ENCODE measurements at places on chromosomes 1 and 21.

- no peak for DNase-seq
Observed at GRCh38 chr1:9628541-9629444, 22.7 kb upstream of the PIK3CD start.

GRCh38 chr1:36401602-36402503 lies 4.1 kb upstream of the LSM10 start:
- DNase-seq: no peak

DNA sequence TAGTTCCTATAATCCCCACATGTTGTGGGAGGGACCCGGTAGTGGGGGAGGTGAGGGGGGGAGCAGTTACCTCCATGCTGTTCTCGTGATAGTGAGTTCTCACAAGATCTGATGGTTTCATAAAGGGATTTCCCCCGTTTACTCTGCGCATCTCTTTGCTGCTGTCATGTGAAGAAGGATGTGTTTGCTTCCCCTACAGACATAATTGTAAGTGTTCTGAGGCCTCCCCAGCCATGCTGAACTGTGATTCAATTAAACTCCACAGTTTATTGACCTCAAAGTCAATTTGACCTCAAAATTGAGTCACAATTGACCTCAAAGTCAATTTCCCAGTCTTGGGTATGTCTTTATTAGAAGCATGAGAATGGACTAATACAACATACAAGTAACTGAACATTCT lies 19.7 kb downstream of the DPH5 start:
- no peak for DNase-seq

GRCh38 chr1:169528215-169529067 lies 42.7 kb upstream of the SLC19A2 start:
- no peak for DNase-seq

DNA sequence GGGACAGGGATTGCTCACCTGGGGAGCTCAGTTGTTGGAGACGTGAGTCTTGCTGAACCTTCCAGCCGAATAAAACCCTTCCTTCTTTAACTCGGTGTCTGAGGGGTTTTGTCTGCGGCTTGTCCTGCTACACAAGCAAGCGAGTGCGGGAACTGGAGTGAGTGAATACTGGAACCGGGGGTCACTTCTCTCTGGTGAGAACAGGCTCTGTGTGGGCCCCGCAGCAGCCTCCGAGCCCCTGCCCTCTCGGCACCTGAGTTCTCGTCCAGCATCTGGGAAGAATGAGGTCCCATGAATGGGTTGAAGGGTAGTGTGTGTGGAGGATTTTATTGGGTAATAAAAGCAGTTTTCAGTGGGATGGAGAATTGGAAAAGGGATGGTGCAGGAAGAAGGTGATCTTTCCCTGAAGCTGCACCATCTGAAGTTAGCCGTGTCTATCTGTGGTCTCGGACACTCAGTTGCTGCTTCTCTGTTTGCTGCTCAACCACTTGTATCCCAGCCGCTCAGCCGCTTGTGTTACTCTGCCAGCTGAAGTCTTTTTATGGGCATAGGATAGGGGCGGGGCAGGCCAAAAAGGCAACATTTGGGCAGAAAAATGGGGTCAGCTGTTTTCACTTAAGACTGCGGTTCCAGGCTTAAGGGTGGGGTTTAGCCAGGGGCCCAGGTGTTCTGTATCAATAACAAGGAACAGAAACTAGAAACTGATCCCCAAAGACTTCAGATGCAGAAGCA lies 450.6 kb upstream of the CAMK1G start:
- no peak for DNase-seq

DNA sequence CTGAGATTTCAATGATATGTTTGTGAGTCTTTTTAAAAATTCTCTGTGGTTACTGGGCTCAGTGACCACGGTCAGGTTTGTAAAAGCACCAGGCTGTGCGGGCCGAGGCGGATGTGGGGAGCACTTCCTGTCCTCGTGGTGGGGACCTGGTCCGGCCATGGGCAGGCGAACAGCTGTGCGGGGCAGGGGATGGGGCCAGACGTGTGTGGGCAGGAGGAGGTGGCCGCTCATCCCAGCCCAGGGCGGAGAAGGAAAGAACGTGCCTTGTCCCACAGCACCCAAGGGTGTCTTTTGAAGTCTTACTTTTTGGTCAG lies 5.2 kb upstream of the OXCT2 start:
- DNase-seq: no peak

DNA sequence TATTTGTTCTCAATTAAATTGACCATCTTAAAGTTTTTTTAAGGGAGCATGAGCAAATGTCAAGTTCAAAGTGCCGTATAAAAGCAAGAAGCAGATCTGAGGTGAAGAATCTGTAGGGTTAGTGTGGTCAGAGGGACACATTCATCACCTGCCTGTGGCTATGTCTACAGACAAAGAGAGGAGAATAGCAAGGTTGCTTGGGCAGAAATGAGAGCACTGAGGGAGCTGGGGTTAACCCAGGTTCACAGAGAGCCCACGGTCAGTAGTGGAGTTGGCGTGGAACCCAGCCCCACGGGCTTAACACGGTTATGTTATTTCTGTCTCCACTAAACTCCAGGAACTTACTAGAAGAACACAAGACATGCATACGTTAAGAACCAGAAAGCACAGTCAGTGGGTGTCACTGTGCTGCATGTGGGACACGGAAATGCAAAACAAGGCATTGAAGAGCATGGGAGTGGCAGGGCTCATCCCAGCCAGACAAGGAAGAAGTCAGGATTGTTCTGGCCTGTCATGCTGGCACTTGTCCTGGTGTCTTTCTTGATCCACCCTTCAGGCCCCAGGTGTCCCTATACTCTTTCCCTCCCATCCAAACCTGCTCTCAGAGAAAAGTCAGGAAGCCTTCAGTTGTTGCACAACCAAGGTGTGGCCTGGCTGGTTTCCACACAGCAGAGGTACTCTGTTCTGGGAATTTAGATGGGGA lies 95.5 kb upstream of the IVNS1ABP start:
- DNase-seq: no peak

GRCh38 chr1:162676750-162677149 lies 44.5 kb downstream of the DDR2 start:
- no peak for DNase-seq

Measured in NCI-H1092 treated with DMSO at 0.1 percent for 48 hours (cell line).